ENCODE measurements at places on chromosomes 7 and 10.

DNA sequence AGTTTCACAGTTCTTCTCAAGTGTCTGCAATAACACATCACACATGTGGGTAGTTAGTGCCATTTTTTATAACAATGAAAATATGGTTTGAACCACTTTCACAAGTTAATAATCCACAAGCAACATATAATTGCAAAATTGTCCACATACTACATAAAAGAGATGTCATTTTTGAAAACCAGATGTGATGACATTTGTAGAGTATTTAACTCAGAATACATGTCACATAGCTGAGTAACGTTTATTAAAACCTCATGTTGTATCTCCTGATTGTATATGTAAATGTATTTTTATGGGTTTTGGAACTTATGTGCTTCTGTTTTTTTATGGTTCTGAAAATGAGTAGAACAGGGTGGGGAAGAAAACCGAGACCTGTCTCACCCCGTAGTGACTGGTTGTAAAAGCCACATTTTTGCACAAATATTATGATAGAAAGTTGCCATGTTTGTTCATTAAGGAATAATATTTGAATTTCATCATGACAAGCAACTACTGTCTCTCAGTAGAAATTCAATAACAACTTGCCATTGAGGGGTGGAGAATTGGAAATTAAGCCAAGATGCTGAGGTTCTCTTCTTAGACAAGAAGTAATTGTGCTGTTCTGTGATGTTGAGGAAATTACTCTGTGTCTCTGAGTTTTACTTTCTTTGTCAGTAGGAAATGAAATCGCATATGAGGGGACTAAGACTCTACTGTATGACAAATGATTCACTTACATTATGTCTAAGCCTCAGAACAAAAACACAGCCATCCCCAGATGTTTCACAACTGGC lies 29.2 kb upstream of the EGFR start:
- DNase-seq = no peak

DNA sequence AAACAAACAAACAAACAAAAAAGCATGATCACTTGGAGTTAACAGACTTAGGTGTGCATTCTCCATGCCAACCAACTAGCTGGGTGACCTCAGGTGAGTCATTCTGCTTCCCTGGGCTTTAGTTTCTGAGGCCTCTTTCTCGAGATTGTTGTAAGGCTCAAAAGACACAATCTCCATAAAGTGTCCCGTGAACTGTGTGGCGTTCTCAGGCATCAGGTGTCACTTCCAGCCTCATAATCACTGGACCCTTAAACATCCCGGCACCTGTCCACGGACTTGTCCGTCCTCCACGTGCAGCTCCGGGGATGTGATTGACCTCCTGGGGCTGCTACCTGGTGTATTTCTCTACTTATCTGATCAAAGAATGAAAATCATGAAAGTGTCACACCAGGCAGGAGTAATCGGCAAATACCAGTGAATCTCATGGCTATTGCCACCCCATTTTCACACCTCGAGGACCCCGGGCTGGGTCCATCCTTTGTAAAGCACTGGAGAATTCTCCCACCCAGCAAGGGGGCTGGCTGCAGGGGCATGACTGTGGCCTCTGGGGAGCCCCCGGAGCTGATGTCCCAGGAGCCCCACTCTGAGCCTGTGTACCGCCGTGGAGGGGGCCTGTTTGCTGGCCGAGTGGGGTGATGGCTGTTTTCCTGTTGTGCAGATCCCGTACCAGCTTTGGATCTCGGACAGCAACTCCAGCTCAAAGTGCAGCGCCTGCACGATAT lies 189.8 kb upstream of the SH2B2 start:
- no peak for DNase-seq

DNA sequence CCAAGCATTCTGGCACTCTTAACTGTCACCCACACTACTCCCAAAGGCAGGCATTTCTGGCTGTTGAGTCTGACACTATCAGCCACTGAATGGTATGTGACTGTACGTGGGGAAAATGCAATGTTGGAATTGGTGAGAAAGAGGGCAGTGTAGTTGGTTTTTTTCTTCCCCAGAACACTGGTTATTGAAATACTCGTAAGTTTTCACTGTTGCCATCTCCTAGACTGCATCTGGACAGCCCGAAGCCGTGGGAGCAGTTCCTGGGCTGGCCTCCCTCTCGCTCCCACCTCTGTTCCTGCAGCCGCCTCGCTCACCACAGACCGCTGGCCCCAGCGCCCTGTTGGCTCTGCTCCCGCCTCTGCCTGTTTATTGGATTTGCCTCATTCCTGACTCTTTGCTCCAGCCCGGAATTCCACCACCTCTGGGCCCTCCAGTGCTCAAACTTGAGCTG lies 5.7 kb downstream of the PLCE1 start:
- no peak for DNase-seq

DNA sequence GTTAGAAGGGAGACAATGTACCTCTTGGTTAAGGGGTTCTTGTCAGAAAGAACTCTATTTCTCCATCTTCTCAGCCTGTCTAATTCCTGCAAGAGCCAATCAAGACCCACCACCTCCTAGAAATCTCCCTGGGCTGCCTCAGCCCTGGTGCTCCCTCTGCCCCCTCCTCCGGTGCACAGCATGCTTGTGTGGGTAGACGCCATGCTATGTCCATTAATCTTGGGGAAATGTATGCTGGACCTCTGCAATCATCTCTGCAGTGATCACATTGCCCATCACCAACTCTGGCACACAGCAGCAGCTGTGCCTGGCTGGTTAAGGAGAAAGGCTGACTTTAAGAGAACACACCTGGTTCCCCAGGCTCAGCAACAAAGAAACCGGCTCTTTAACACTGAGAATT lies 37.3 kb downstream of the SH3PXD2A start:
- DNase-seq = no peak

DNA sequence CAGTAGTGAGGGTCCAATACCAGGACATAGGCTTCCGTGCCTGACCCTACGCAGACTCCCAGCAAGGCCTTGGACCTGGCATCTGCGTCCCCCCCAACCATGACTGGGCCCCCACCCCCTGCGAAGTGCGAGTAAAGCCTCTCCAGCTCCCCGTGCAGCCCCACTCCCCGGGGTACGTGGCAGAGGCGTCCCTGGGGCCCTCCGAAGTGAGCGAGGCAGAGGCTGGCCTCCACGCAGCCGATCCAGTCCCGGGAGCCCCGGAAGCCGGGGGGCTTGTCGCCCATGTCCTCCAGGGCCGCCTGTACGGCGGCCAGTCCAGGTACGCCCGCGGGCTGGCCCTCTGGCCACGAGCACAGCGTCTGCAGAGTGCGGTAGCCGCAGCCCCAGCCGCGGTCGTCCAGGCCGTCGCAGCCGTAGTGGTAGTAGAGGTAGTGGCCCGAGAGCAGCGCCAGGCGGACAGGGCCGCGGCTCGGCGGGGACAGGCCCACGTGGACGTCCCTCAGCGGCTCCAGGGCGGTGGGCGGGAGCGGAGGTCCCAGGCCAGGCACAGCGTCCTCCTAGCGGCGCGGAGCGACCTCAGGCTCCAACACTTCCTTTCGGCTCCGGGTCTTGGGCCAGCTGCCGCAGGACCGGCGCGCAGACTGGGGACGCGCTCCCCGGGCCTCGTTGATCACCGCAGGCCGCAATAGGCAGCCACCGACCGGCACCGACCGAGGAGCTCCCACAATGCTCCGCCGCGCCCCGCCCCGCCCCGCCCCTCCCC lies at the start of gene UFSP1:
TSS of gene UFSP1 (minus strand) at position 728 of the 763 bp plus-strand sequence. CDS start at position 284, 444 bp downstream.
- DNase-seq = no peak

DNA sequence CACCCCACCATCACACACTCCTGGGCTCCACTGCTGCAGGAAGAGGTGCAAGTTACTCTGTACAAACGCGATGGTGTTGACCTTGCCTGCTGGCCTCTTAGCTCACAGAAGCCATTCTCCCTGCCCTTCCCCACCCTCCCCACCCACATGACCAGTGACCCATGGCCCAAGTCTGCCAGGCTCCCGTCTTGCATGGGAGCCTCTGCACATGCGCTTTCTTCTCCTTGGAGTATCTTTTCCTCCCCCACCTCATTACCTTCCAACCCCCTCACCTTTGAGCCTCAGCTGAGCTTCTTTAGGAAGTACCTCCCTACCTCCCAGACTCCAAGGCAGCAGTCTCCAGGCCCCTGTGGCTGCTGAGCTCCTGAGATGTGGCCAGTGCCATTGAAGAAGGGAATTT lies 337.7 kb upstream of the ZNF32 start:
- DNase-seq = no peak

DNA sequence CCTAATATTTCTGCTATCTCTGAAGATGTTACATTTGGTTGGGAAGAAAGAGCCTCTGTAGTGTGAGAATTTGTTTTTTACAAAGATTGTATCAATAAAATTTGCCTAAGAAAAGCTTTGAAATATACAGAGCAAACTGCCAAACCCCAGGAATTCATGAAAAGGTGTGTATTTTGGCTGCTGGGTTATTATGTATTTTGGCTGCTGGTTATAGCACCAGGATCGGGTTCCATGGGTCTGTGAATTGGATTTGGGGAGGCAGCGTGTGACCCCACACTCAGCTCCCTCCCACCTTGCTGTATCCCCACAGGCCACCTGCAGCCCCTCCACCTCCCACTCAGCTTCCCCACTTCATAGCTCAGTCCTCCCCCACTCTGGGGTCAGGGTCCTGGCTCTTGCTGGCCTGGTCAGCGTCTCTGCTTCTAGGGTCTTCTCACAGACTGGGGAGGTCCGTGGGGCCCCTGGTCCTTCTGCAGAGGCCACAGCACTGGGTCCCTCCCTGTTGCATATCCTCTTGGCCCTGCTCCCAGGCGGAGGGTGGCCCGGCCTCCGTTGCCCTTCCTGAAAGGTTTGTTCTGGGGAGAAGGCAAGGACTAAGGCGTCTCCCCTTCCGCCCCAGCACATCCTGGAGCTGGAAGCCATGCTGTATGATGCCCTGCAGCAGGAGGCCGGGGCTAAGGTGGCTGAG lies 24.0 kb upstream of the DPYSL4 start:
- DNase-seq = no peak

GRCh38 chr10:77970869-77971803 lies 44.6 kb upstream of the DLG5 start:
- no peak for DNase-seq

- no peak for DNase-seq
Observed at GRCh38 chr10:58867683-58868082, 308.8 kb upstream of the PHYHIPL start.

DNA sequence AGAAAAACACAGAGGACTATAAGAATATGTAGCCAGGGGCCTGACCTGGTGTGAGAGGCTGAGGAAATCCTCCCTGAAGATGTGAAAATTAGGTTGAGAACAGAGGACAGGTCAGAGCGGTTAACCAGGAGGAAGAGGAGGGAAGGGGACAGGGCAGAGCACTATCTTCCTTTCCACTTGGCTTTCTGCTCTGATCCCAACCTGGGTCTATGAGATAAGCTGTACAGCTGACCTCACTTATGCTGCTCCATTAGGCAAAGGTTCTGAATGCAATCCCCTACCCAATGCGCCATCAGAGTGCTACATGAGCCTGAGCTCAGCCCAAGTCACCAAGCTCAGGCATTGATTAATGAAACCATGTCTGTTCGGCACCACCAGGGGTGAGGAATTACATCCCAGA lies 10.5 kb downstream of the LIPA start:
- DNase-seq = no peak

DNA sequence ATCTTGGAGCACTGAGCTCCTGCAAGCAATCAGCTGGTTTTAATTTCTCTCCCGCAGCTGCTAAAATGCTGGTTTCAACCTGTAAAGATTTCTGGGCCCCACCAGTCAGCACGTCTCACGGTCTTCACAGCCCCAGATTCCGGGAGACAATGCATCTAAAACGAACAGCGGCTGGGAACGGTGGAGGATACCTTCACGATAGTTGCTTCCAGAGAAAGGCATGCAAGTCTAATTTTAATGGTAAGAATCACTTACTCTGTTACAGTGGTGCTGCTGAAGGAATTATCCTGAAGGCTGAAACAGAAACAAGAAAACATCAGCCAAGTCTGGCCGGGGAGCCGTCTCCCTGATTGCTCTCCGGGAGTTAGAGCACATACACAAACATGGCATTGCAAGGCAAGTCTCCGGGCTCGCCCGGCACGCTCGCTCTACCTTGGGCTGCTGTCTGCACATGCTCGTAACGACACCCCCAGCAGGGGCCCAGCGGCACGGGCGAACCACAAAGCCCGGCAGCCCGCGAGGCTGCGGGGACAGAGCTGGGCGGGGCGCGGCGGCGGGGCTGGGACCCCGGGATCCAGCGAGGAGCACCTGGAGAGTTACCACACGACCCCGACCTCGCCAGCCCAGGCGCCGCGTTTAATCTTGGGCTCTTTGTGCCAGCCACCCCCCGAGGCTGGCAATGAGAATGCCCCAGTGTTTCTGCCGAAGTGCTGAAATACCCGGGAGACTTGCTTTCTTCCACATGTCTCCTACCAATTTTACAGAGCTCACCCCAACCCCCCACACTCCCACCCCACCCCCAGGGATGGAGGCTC lies at the start of gene FAM13C:
TSS of gene FAM13C (minus strand) at position 406 of the 815 bp plus-strand sequence. CDS start at position 317, 89 bp downstream.
- no peak for DNase-seq

DNA sequence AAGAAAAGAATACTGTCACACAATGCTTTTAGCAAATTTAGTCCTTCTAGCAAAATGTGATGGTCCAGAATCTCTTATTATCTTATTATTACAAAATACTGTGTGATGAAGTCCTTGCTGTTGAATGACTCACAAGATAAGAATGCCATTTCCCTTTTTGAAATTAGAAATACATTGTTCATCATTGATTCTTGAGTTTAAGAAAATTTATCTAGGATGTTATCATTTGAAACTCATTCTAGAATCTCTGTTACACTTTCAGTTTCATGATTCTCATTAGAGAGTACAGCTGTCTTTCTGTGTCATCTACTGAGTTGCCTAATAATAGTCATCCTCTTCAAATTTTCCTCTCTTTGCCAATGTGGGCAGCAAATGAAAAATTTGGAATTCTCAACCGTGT lies 9.6 kb downstream of the ZKSCAN5 start:
- no peak for DNase-seq

DNA sequence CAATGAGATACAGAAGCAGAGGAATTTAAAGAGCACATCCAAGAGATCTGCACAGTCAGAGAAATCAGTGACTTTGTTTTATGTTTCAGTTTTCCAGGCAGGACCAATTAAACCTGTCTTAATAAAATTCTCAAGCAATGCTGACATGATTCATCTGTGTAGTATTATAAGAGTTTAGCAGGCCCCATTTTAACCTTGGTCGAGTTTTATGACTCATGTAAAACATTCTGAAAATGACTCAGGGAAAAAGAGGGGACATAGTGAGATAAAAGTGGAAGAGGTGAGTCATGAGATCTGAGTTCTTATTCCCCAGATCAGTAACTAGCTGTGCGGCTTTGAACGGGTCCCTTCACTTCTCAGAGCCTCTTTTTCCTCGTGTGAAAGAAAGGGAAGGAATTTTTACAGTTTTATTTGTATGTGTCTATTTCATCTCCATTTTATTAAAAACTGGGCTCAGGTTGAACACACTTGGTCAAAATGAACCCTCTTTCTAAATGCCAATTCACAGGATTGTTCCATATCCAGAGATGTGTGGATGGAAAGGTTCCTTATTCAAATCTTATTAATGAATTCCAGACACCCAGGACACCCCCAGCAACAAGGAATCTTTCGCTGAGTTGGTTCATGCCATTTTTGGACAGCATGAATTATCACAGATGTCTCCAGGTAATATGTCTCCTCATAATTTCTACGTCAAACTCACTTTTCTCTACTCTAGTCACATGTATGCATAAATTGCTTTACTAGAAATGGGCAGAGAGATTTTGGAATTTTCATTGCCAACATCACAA lies 143.2 kb downstream of the JAZF1 start:
- DNase-seq = no peak

- no peak for DNase-seq
Observed at GRCh38 chr7:8382004-8382730, 51.2 kb upstream of the NXPH1 start.
